Small intestine (tissue), 16 donors: ENCODE measurements at places on chromosomes 7 and 10. TPM values are rescaled to one million over a fixed set of nuclear protein-coding genes. Genes with fewer than 3 reads are reported as not detected.
A peak's percentile ranks its signal among the peaks of the same experiment; 100 is the strongest.

DNA sequence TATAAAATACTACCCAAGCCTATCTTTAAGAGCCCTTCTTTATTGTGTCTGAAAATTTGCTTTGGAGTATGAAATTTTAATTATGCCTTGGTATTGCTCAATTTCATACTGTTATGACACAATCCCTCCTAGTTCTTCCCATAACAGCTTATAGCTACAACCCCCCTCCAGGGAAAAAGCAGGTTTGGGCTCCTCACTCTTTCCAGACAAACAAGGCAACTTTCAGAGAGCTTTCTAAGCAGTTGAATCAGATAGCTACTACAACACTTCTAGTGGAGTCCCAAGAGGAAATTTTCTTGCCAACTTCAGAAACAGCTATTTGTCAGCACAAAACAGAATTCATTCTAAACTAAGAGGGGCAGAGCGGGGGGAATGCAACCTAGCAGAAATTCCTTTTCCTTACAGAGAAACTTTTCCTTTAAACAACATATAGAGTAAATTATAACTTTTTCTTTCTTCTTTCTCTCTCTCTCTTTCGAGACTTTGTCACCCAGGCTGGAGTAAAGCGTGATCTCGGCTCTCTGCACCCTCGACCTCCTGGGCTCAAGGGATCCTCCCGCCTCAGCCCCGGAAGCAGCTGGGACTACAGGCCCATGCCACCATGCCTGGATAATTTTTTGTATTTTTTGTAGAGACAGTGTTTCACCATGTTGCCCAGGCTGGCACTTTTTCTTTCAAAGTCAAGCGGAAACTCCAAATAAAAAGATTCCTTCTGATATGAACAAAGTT lies 26.0 kb upstream of the JMJD1C start:
- no peak for DNase-seq
- H3K27me3 ChIP-seq = no peaks in the 10 kb centered on the region
- no peaks in the 10 kb centered on the region for H3K4me1 ChIP-seq
- no peak overlapping the region for H3K4me3 ChIP-seq
- no peaks in the 10 kb centered on the region for H3K36me3 ChIP-seq

DNA sequence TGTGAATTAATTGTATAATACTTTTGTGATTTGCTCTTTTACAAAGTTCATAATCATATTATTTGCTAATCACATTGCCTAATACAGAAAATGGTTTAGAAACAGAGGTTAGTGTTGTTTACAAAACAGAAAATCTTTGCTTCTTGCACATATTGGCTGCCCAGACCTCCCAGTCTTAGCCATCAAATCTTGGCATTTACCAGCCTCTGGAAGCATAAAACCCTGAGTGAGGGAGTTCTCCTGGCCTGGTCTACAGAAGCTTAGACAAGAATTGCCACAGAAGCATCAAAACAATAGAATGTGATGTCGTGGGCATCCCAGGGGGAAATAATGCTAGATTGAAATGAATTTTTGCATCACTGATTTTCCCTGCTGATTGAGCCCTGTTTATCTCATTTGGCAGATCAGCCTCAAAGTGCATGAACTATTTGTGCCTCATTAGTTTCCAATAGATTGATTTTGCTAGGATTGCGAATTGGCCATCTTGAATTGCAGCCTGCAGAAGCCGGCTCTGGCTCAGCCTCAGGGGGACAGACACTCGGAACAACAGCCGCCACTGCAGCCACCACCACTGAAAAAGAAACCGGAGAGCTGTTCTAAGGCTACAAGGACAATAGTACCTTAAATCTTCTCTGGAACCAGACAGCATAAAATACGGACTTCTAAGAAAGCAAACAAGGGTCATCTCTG lies 11.1 kb upstream of the SORBS1 start:
- no peak overlapping the region for H3K4me3 ChIP-seq
- H3K27ac ChIP-seq = no peak overlapping the region
- H3K4me1 ChIP-seq = no peaks in the 10 kb centered on the region
- H3K36me3 ChIP-seq = no peaks in the 10 kb centered on the region

- no peaks in the 10 kb centered on the region for H3K4me1 ChIP-seq
- H3K36me3 ChIP-seq = no peaks in the 10 kb centered on the region
- no peak overlapping the region for H3K27ac ChIP-seq
- no peak overlapping the region for H3K4me3 ChIP-seq
These were observed 5.6 kb upstream of the PPP1R35 start for GRCh38 chr7:100441641-100442535.

DNA sequence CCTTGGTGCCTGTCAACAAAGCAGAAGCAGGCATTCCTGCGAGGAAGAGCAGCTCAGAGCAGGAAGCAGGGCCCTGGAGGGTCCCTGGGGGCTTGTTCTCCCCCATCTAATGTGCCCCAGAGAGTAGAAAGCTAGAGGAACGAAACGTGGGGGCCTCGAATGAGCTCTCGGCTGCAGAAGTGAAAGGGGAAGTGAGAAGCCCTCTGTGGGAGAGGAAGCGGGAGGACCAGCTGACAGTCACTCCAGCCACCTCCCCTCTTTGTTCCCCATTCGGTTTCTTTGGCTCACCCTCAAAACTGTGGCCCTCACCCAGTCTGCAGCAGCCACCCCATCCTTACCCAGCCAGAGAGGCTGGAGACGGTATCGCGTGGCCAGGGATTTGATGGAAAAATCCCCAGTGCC lies 25.0 kb downstream of the C10orf105 start:
- H3K36me3 ChIP-seq = peaks cover 2% of the 10 kb centered on the region
- H3K27me3 ChIP-seq = no peaks in the 10 kb centered on the region
- peak overlapping the region; percentile 19 for H3K27ac ChIP-seq
- no peak overlapping the region for H3K4me3 ChIP-seq
- DNase-seq = peak; percentile 37

DNA sequence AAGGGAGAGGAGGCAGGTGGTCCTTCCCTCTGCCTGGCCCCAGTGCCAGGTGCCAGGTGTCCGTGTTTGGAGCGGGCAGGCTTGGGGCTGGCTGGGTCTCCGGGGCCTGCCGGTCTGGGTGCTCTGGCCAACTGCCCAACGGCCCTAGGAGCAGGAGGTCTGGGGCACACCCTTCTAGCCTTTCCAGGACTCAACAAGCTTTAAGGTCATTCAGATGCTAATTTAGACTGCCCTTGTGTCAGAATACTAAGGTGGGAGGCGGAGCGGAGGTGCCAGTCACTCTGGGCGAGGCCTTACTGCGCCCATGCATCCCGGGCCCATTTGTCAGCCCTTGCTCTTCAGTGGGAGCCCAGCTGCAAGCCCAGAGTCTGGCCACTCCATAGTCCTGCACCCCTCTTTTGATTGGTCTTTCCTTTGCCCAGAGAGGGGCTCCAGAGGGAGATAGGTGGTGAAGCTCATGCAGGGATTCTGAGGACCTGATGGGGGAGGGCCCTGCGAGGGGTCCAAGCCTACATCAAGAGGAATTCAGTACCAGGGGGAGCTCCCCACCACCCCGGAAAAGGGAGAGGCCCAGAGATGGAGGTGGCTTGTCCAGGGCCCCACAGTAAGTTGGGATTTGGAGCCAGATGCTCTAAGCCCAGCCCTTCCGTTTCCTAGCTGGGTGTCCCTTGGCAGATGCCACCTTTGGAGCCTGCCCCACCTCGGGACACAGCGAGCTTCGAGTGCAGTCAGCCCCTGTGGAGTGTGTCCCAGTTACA lies 1.3 kb downstream of the PGAM2 start:
- no peaks in the 10 kb centered on the region for H3K27me3 ChIP-seq
- DNase-seq = no peak
- H3K27ac ChIP-seq = no peak overlapping the region
- no peak overlapping the region for H3K4me3 ChIP-seq
- H3K4me1 ChIP-seq = peaks cover 22% of the 10 kb centered on the region
- H3K36me3 ChIP-seq = peaks cover 38% of the 10 kb centered on the region

Gene LRRC18
- 0.25 TPM for polyA plus RNA-seq

GRCh38 chr10:91552274-91553095 lies 80.4 kb downstream of the PPP1R3C start:
- DNase-seq = peak; percentile 40
- H3K4me3 ChIP-seq = no peak overlapping the region
- H3K27ac ChIP-seq = no peak overlapping the region
- H3K27me3 ChIP-seq = no peaks in the 10 kb centered on the region

DNA sequence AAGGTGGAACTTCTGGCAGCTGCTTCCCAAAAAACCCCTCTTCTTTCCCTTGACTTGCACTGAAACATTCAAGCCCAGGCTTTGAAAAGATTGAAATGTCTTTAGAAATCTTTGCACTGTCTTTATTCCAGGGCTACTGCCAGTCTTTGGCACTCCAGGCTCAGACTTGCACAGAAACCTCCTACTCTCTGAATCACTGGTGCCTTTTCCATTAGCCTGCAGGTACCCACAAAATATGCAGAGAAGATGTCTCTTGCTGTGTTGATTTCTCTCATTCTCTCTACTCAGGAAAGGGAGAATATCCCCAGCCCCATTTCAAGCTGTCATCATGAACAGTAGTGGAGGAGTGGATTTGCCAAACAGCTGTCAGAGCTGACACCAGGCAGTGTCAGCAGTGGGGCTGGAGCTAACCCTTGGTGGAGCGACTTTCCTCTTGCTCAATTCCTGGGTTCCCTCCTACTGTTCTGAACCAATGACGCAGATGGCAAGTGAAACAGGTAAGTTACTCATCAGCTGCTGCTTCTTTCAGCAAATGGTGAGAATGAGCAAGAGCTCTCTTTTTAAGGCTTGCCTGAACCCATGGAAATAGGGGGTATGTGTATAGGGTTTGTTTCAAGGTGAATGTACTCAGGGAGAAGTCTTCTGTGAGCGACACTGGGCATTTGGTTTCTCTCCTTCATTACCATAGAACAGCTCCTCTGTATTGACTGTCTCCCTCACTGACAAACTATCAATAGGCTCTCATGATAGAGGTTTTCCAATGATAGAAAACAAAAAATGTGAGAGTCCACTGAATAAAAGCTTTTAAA lies 362.4 kb downstream of the ADRA2A start:
- H3K27ac ChIP-seq = no peak overlapping the region
- no peak overlapping the region for H3K4me3 ChIP-seq
- H3K36me3 ChIP-seq = no peaks in the 10 kb centered on the region

GRCh38 chr10:48519481-48520183 lies 85.2 kb downstream of the ARHGAP22 start:
- no peak overlapping the region for H3K27ac ChIP-seq
- no peak overlapping the region for H3K4me3 ChIP-seq
- H3K36me3 ChIP-seq = no peaks in the 10 kb centered on the region
- DNase-seq = no peak
- H3K4me1 ChIP-seq = peaks cover 6% of the 10 kb centered on the region

- H3K27ac ChIP-seq = no peak overlapping the region
- peaks cover 13% of the 10 kb centered on the region for H3K36me3 ChIP-seq
- H3K27me3 ChIP-seq = no peaks in the 10 kb centered on the region
- H3K4me1 ChIP-seq = no peaks in the 10 kb centered on the region
These were observed 153.4 kb downstream of the MLLT10 start for GRCh38 chr10:21687266-21688008.

- no peaks in the 10 kb centered on the region for H3K27me3 ChIP-seq
- no peaks in the 10 kb centered on the region for H3K4me1 ChIP-seq
- no peaks in the 10 kb centered on the region for H3K36me3 ChIP-seq
- H3K4me3 ChIP-seq = no peak overlapping the region
- DNase-seq = no peak
These were observed 220.4 kb upstream of the PTN start for GRCh38 chr7:137563981-137564380.

- H3K36me3 ChIP-seq = no peaks in the 10 kb centered on the region
- H3K27me3 ChIP-seq = peaks cover 2% of the 10 kb centered on the region
- H3K4me3 ChIP-seq = no peak overlapping the region
- no peak overlapping the region for H3K27ac ChIP-seq
- no peak for DNase-seq
These were observed 90.1 kb downstream of the OAT start for GRCh38 chr10:124328477-124329220.

Gene SPDYE9
- 0.30 TPM for polyA plus RNA-seq

Gene STAG3
- polyA plus RNA-seq = 0.81 TPM

GRCh38 chr7:30743371-30744074 lies 8.4 kb upstream of the INMT start:
- no peaks in the 10 kb centered on the region for H3K36me3 ChIP-seq
- no peak overlapping the region for H3K4me3 ChIP-seq
- peaks cover 7% of the 10 kb centered on the region for H3K4me1 ChIP-seq
- no peaks in the 10 kb centered on the region for H3K27me3 ChIP-seq

Gene THNSL1
- 10.1 TPM for polyA plus RNA-seq

Gene CUL2
- polyA plus RNA-seq = 9.2 TPM

Gene ZNF138
- 3.7 TPM for polyA plus RNA-seq

- H3K4me3 ChIP-seq = no peak overlapping the region
- no peak overlapping the region for H3K27ac ChIP-seq
- H3K4me1 ChIP-seq = no peaks in the 10 kb centered on the region
- no peaks in the 10 kb centered on the region for H3K36me3 ChIP-seq
- H3K27me3 ChIP-seq = no peaks in the 10 kb centered on the region
These were observed 30.0 kb upstream of the TES start for GRCh38 chr7:116180302-116180701.

- no peaks in the 10 kb centered on the region for H3K4me1 ChIP-seq
- H3K4me3 ChIP-seq = no peak overlapping the region
- no peaks in the 10 kb centered on the region for H3K36me3 ChIP-seq
- no peak overlapping the region for H3K27ac ChIP-seq
- DNase-seq = no peak
- H3K27me3 ChIP-seq = no peaks in the 10 kb centered on the region
These were observed 13.2 kb downstream of the PCLO start for GRCh38 chr7:83149466-83149865.

DNA sequence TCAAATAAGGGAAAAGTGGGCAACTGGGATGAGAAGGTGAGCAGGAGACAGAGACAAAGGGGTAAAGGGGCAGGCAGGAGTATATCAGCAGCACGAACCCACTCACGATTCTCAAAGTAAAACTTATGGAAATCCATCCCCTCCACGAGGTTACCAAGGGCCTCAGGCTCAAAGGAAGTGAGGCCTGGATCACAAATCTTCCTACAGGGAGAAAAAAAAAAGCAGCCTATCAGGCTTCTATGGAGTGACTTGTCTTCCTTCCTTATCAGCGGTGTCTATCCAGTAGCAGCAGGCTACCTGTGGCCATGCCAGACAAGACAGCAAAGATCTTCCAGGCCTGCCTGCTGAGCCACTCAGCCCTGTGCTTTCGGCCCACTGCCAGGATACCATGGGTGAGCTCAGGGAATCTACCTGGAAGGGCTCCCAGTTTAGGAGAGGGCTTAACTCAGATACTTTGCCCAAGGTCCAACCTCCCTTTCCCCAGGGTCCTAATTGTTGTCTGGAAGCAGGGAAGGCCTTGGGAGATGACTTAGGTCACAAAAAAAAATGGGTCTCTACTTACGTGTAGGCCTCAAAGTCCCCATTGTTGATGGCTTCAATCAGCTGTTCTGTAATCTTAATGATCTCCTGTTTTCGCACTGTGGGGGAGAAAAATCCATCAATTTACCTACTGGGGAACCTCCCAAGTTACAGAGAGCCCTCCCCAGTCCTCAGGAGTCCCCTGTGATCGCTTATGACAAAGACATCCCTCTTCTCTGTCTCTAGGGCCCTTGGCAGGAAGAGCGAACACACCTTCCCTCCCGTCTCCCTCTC lies 5.7 kb upstream of the NDST2 start:
- H3K4me3 ChIP-seq = no peak overlapping the region
- no peak overlapping the region for H3K27ac ChIP-seq
- no peaks in the 10 kb centered on the region for H3K27me3 ChIP-seq
- peaks cover 75% of the 10 kb centered on the region for H3K36me3 ChIP-seq

- peaks cover 94% of the 10 kb centered on the region for H3K36me3 ChIP-seq
- no peak overlapping the region for H3K27ac ChIP-seq
- no peak overlapping the region for H3K4me3 ChIP-seq
- DNase-seq = no peak
- peaks cover 3% of the 10 kb centered on the region for H3K4me1 ChIP-seq
These were observed 12.2 kb downstream of the BUD31 start for GRCh38 chr7:99420986-99421385.
